Central memory CD4-positive, alpha-beta T cell (primary cell): ENCODE measurements at places on chromosomes 7 and 10.

DNA sequence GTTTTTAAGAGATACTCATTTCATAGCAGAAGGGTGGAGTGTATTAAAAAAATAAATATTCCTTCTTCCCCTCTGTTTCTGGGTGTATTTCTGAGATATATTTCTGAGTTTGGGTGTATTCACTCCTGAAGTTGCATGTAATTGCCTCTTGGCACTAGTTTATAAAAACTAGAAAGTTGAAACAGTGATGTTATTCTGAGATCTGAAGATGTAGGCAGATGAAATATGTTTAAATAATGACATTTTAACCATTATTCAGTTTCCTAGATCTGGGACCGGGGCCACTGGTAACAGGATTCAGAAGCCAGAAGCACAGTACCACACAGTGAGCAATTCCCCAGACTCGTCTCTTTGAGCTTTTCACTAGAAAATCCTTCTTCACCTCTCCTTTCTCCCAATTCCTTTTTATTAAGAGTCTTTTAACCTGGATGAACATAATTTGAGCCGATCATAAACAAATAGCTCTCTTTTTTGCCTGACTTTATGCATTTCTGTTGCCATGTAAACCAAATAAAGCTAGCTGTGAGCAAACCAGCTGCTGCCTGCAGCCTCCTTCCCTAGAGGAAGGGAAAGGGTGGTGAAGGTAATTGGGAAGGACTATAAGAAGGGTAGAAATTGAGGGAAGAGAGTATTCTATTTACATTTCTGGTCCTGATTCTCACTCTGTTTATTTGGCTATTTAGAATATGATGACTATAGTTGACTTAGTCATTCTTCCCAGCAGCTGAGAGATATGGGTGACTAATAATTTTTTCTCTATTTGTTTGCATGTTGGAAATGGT, 101.8 kb upstream of the STRIP2 start:
- no peak for DNase-seq

DNA sequence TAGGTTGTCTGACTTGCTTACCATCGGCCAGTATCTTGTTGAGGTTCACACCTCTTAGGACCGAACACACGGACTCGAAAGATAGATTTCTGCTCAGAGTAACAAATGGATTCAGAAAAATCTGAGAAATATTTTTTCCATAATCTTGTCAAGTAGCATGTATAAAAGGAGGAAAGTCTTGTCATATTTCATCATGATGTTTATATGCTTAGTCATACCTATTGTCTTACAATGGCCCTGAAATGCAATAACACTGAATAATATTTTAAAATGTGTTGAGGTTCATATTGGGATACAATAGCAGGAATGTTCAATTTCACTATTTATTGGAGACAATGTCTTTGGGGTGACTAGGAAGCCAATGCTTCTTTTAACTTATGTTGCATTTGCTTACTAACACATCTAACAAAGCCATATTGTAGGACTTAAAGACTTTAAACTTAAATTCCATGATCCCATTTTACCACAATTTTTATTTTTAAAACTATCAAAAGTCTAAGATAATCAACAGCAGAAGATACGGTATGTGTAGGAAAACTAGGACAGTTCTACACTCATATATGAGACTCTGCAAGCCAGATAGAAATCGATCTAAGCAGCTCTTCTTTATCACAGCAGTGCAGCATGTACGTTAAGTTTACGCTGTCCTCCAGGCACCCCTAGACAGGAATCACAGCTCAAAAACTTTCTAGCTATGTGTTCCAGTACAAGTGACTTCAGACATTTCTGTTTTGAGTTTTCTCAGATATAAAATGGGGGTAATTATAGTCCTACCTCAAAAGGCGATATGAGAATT, 135.7 kb upstream of the CAV2 start:
- DNase-seq: no peak

- no peak for DNase-seq
Observed at GRCh38 chr7:116951366-116952292, 1.7 kb upstream of the ST7 start.

- no peak for DNase-seq
Observed at GRCh38 chr10:8072211-8072610, 17.7 kb downstream of the GATA3 start.

DNA sequence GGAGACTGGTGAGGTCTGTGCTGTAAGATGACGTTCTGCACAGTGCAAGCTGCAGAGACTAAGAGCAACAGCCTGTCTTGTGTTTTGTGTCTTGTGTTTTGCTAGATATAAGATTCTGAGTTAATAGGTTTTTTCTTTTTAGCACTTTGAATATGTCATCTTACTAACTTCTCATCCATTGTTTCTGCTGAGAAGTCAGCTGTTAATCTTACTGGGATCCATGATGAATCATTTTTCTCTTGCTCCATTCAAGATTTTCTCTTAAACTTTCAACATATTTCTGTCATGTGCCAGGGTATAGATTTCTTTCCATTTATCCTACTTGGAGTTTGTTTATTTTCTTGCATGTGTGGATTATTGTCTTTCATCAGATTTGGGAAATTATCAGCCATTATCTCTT, 290.3 kb downstream of the CELF2 start:
- DNase-seq: no peak
